Osteoblast (primary cell): ENCODE measurements at places on chromosomes 1 and 21. TPM values are rescaled to one million over a fixed set of nuclear protein-coding genes. Genes with fewer than 3 reads are reported as not detected.

Gene OR14C36
- not detected in 2 replicates for total RNA-seq

Gene RGSL1
- not detected in 2 replicates for total RNA-seq

Gene SLC6A9
- 18.5 and 19.4 TPM in 2 replicates for total RNA-seq

Gene MACO1
- total RNA-seq, result 33.9 and 35.5 TPM in 2 replicates

Gene TRABD2B
- total RNA-seq, result under 0.01 TPM in 2 replicates

Gene MCOLN3
- total RNA-seq, result 4.0 and 4.7 TPM in 2 replicates

Gene FNDC5
- total RNA-seq, result 0.36 TPM in 1 of 2 replicates, not detected in the other

Gene GJA5
- total RNA-seq, result 0.29 TPM in 1 of 2 replicates, not detected in the other

Gene FCRLB
- total RNA-seq, result 1.8 TPM in 2 replicates

Gene SLAMF7
- total RNA-seq, result under 0.01 TPM in 1 of 2 replicates, not detected in the other

Gene SERPINC1
- under 0.01 TPM in 1 of 2 replicates, not detected in the other for total RNA-seq

Gene ASCL5
- not detected in 2 replicates for total RNA-seq

Gene RGS8
- total RNA-seq, result not detected in 2 replicates

Gene CACNA1E
- total RNA-seq, result under 0.01 and 0.29 TPM in 2 replicates

Gene TRIM45
- total RNA-seq, result 1.4 and 2.1 TPM in 2 replicates

Gene SPOCD1
- 58.6 and 67.8 TPM in 2 replicates for total RNA-seq

Gene CYP4Z1
- not detected in 2 replicates for total RNA-seq

Gene SERINC2
- 10.9 and 22.4 TPM in 2 replicates for total RNA-seq

Gene CLCA4
- not detected in 2 replicates for total RNA-seq

Gene KCNK2
- 86.9 and 161 TPM in 2 replicates for total RNA-seq

Gene STX12
- total RNA-seq, result 61.6 and 67.0 TPM in 2 replicates

Gene THBS3
- total RNA-seq, result 61.9 and 66.6 TPM in 2 replicates

Gene TMOD4
- 0.36 TPM in 1 of 2 replicates, not detected in the other for total RNA-seq

Gene SGIP1
- total RNA-seq, result 17.4 and 31.5 TPM in 2 replicates

Gene NBPF20
- total RNA-seq, result 1.4 and 2.4 TPM in 2 replicates

Gene TXNIP
- total RNA-seq, result 400 and 529 TPM in 2 replicates

Gene CD2
- not detected in 2 replicates for total RNA-seq

Gene ANKRD34A
- total RNA-seq, result 0.59 and 1.1 TPM in 2 replicates

Gene PHTF1
- 41.6 and 42.4 TPM in 2 replicates for total RNA-seq

Gene CLEC20A
- total RNA-seq, result under 0.01 TPM in 1 of 2 replicates, not detected in the other

Gene AGBL4
- total RNA-seq, result not detected in 2 replicates

Gene LORICRIN
- not detected in 2 replicates for total RNA-seq

Gene EXO1
- total RNA-seq, result 1.8 and 6.2 TPM in 2 replicates

Gene SLC30A10
- total RNA-seq, result 0.36 TPM in 1 of 2 replicates, not detected in the other
